ENCODE measurements at places on chromosomes 5 and 9. TPM values are rescaled to one million over a fixed set of nuclear protein-coding genes. Genes with fewer than 3 reads are reported as not detected.

DNA sequence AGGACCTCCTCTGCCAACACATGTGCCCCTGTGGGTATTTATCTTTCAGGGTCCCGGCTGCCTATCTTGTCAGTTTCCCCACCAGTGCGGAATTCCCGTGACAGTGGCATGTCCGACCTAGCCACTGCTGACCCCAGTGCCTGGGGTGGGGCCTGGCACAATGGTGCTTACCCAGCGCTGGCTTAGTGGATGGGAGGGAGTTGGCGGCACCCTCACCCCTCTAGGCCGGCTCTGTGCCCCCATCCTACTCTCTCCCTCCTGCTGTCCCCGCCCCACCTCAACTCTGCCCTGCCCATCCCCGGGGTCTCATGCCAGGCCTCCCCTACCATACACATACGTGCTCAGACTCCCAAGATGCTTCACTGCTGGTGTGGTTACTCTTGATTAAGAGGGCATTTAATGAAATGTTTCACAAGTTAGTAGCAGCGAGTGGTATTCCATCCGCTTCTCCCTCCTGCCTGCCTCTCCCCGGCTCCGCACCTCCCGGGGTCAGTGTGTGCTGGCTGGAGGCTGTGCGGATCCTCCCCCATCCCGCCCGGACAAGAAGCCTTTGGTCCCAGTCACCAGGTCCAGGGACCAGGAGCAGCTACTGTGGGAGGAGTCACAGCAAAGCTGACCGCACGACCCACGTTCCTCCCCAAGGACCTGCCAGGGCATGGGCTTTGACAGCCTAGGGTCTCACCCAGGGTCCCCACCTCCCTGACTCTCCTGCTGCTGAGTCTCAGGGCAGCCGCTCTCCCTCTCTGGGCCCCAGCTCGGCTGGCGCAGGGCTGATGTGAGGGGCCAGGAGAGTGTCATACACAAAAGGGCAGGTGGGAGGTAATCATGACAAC, 9.5 kb upstream of the QRFP start:
- DNase-seq, result no peak

DNA sequence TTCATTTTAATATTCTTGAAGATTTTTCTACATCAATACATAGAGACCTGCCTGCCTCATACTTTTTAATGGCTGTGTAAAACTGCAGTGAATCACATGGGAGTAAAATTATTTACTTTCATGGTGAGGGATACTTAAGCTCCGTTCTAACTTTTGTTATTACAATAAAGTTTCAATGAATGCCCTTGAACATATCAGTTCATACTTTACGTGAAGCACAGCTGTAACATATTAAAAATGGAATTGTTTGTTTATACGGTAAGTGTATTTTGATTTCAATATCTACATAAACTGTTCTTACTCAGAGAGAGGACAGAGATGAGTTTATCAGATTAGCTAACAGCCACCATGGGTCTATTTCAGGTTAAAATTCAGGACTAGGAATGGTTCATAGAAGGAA, 155.1 kb downstream of the NR3C1 start:
- DNase-seq, result no peak

- no peak for DNase-seq
Observed at GRCh38 chr5:152331718-152332117, 73.4 kb downstream of the NMUR2 start.

DNA sequence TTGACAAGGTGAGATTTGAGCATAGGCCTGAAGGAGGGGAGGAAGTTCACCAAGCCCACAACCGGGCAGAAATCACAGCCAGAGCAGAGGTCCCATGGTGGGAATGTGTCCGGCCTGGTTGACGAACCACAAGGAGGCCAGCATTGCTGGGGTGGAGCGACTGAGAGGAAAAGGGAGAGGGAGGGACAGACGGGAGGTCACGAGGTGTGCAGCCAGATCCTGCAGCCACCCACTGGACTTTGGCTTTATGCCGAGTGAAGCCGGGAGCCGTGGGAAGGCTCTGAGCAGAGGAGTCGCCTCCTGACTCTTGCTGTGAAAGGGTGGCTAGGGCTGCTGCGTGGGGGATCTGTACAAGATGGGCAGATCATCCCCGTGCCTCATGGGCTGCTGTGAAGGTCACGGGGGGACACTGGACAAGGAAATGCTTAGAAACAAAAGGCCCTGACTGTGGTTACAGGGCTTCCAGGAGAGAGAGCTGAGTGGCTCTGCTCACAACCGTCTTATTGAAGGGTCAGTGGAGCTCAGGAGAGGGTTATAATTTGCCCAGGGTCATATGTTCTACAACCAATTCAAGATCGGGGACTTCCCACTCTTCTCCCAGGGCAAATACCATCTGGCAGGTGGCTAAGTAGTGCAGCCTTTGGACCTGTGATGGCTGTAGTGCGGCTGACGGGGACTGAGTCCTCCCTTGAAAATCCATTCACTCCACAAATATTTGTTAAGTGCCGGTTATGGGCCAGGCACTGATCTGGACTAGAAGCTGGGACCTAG, 15.6 kb upstream of the CD74 start:
- no peak for DNase-seq

- DNase-seq, result no peak
Observed at GRCh38 chr9:106580546-106580945, 282.4 kb upstream of the ZNF462 start.

DNA sequence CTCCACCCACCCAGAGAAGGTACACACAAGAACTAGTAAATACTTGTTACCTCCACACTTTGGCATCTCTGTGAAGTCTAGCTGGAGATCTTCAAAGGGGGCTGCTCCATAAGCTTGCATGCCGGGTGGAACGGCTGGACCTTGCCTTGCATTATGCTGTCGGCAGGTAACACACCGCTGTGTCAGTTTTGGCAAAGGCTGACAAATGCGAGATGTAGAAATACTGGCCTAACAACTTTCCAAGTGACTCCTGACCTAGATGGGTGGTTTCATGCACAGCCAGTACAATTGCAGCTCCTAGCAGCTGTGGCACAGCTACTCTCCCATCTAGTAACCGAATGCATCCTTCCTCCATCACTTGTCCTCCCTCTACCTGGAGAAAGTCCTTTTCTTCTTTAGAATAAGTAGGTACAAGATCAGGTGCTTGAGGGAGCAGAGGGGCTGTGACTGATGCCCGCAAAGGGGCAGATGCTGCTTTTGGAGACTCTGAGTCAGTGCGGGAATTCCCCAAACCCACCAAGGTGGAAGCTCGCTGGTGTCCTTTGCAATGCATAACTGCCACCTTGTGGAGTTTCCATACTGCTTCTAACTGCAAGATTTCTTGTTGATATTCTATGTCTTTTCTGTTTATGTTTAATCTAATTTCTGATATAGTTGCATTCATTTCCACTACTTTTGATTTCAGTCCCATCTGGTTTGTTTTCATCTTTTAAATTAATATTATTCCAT, 78.4 kb downstream of the TMEM161B start:
- no peak for DNase-seq

DNA sequence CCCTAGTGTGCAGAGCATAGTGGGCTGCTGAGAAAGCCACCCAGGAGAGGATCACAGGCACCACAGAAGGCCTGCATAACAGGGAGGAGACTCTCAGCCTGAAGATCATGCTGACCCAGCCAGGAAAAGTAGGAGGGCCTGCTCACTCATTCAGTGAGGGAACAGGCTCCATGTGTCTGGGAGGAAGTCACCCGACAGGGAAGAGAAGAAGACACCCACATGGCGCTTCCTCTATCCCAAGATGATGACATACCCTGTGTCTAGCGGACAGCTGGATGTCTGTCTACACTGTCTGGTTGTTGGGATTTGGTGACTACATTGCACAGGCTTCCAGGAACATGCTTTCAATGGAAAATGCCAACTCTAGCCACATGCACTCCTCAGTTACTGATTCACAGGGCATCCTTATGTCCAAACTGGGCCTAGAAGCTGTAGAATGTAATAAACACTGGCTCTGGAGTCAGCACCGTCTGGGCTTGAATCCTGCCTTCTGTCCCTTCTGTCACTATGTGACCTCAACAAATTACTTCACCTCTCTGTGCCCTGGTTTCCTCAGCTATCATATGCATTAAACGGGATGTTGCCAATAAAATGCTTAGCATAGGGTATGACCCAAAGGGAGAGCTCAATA, 47.6 kb downstream of the KLHL3 start:
- DNase-seq, result no peak

DNA sequence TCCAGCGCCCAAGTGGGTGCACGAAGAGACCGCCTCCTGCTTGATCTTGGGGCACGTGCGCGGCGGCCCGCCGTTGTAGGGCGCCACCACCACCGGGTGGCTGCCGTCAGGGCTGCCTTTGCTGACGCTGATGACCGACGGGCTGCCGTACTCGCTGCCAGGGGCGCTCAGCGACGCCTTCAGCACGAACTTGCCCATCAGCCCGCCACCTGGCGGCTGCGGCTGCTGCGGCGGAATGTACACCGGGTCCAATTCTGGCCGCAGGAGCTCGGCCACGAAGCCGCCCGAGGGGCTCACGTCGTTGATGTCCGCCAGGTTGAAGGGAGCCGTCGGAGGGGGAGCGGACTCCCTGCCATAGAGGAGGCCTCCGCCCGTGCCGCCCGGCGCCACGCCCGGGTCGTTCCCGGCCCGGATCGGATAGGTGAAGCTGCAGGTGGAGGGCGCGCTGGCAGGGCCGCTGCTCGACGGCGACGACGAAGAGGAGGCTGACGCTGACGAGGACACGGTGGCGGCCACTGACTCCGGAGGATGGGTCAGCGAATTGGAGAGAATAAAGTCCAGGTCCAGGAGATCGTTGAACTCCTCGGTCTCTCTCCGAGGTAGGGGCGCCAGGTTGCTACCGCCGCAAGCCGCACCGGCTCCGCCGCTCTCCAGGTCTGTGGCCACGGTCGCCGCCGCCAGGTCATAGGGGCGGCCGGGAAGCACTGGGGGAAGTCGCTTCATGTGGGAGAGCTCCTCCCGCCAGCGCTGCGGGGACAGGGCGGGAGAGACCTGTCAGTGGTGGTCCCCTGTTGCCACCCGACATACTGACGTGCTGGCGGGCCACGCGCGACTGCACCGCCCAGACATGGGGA, 1.8 kb downstream of the KLF4 start:
- DNase-seq, result peak; percentile 82

- DNase-seq, result no peak
Observed at GRCh38 chr5:169527066-169527465, 56.5 kb upstream of the SPDL1 start.

- no peak for DNase-seq
Observed at GRCh38 chr9:96874201-96874785, 20.0 kb upstream of the ZNF782 start.

- DNase-seq, result no peak
Observed at GRCh38 chr5:169914766-169915165, 65.5 kb downstream of the INSYN2B start.

- no peak for DNase-seq
Observed at GRCh38 chr5:130502702-130503101, 598.4 kb downstream of the CHSY3 start.

DNA sequence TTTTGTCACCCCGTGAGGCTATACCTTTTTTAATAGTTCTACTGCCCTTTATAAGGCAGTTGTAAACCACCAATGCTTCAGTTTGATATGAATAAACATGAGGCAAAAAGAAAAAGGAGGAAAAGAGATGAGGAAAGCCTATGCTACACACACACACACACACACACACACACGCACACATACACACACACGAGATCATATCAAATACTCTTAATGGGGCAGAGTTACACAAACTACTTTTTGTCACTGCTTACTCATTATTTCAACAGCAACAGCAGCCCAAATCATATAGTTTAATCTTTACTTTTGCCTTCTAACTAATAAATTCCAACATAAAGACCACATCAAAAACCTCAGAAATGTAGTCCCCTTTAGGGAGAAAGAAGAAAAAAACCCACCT, 116.8 kb upstream of the PAM start:
- no peak for DNase-seq

GRCh38 chr5:17154211-17154996, 63.0 kb upstream of the BASP1 start:
- DNase-seq, result no peak

DNA sequence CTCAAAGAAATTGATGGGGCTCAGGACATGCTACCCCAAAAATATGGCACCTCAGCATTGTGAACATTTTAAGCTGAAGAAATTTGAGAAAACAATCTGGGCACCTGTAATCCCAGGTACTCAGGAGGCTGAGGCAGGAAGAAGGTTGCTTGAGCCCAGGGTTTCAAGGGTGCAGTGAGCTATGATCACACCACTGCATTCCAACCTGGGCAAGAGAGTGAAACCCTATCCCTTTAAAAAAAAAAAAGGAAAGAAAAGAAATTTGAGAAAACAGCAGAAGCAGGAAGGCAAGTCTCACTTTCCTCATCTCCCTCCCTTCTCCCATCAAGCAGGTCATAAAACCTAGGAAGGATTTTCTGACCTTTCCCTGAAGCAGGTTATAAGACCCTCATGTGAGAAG, 23.6 kb downstream of the TPD52L3 start:
- no peak for DNase-seq

GRCh38 chr5:72611118-72611730, 104.0 kb upstream of the ZNF366 start:
- peak; percentile 65 for DNase-seq

- no peak for DNase-seq
Observed at GRCh38 chr5:3107156-3107611, 355.7 kb upstream of the IRX2 start.

- DNase-seq, result no peak
Observed at GRCh38 chr9:122827761-122828093, 661 bp downstream of the PDCL start.

DNA sequence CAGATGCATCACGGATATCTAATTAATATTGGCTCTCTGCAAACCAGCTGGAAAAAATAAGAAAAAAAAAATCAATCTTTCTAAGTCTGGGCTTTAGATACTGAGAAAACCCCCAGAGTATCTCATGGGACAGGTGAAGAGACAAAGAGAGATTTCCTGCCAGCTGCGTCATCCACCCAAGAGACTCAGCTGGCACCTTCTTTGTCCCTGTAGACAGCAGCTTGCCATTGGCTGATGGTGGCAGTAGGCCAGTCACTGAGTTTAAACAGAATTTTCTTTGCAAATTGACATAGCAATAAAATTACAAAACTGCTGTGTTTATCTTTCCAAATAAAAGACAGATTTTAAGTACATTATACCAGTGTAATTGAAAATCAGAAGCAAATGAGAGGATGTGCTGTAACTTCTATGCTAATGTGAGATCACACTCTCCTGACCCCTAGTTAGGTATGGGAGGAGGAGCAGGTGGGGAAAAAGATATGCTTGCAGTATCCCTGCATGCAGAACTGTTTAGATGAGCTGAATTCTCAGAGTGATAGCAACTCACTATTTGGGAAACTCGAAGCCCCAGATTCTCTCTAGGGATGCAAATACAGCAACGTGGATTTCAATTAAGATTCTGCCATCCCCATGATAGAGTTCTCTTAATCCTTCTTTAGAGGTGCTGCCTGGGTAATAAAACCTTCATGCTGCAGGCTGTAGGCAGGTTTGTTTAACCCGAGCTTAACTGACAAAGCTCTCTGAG, 72.2 kb downstream of the NMUR2 start:
- no peak for DNase-seq

GRCh38 chr5:103646698-103647614, 84.4 kb upstream of the NUDT12 start:
- DNase-seq, result no peak

- no peak for DNase-seq
Observed at GRCh38 chr5:138698713-138699112, 54.5 kb upstream of the CTNNA1 start.

JAKMIP2 gene
- 0.69 TPM for total RNA-seq

SEMA5A gene
- 4.7 TPM for total RNA-seq

ADCY2 gene
- not detected for total RNA-seq

IRX1 gene
- not detected for total RNA-seq

MARVELD2 gene
- total RNA-seq, result 9.3 TPM

PCDHB10 gene
- total RNA-seq, result 0.72 TPM

LCN15 gene
- total RNA-seq, result not detected

PDLIM4 gene
- not detected for total RNA-seq

MVB12B gene
- 5.5 TPM for total RNA-seq

PTPRD gene
- 45.3 TPM for total RNA-seq

DMAC1 gene
- total RNA-seq, result 13.8 TPM

PDGFRB gene
- total RNA-seq, result 1.7 TPM

SMIM33 gene
- total RNA-seq, result not detected

BAAT gene
- 0.14 TPM for total RNA-seq

Data from NCI-H460 (cell line).